GM12864 (cell line): ENCODE measurements at places on chromosomes 6 and 20.

DNA sequence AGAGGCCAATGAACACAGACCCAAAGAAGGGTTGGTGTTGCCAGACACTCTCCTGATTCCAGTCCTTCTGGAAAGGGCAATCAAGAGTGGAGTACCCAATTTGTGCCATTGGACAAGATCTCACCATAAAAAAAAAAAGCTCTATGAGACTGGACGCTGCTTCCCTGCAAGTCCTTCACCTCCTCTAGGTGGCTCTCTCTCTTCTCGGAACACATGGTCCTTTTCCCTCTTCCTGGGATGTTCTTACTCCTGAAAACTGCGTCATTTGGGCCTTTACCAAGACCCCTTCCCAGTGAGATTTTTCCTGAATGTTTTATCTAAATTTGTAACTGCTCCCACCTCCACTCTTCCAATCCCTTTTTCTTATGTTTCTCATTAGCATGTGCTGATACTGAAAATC lies 280.8 kb downstream of the FOXA2 start:
- DNase-seq = no peak

- peak; percentile 8 for DNase-seq
Observed at GRCh38 chr6:69719602-69720193, 77.1 kb downstream of the LMBRD1 start.

GRCh38 chr6:166284640-166285039 lies 23.6 kb downstream of the PRR18 start:
- no peak for DNase-seq

DNA sequence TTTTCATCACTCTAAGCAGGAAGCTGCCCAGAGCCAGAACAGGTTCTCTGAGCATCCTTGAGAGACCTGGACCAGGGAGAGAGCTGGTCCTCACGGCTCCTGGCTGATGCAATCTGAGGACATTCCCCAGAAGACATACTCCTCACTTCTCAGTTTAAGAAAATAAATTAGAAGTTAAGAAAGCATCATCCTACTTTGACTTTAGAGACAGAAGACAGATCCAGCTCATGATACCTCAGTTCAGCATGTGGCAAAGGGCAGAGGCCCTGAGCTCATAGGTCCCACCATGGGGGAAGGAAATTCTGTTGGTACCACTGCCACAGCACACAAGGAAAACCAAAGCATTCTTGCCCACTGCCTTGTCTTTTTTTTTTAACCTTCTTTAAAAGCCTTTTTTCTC lies 378.1 kb upstream of the JARID2 start:
- DNase-seq = no peak
